ENCODE measurements at places on chromosomes 16 and 17. TPM values are rescaled to one million over a fixed set of nuclear protein-coding genes. Genes with fewer than 3 reads are reported as not detected.

DNA sequence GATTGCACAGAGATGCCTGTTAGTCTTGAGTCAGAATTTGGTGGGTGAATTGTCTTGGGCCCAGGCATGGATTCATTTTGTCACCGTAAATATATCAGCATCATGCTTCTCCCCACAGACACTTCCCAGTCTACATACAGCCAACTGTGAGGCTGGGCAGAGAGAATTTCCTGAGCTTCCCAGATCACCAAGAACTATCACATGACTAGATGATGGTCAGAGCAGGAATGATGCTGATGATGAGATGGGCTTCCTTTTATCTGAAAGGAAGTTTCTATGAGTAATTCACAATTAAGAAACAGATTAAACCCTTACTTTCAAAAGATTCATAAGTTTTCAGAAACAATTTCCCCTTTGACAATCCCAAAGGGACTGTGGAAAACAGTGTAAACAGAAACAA lies 323 bp upstream of the KRTAP9-9 start:
- H3K36me3 ChIP-seq, result no peaks in the 10 kb centered on the region
- no peak overlapping the region for H3K27ac ChIP-seq
- H3K4me1 ChIP-seq, result no peaks in the 10 kb centered on the region
- peaks cover 2% of the 10 kb centered on the region for H3K27me3 ChIP-seq

GRCh38 chr17:47253541-47254402 lies at the start of gene ITGB3:
TSS of gene ITGB3 (plus strand) at chr17:47253827. CDS start at chr17:47253862, 35 bp downstream.
- peak within 1 kb of the TSS; percentile 77 for H3K4me3 ChIP-seq
- peaks cover 9% of the 10 kb centered on the region for H3K4me1 ChIP-seq
- peak within 1 kb of the TSS; percentile 60 for H3K27ac ChIP-seq
- no peaks in the 10 kb centered on the region for H3K36me3 ChIP-seq
- DNase-seq, result peak; percentile 83

SLC16A13 gene
- 0.40 TPM for polyA plus RNA-seq

DNA sequence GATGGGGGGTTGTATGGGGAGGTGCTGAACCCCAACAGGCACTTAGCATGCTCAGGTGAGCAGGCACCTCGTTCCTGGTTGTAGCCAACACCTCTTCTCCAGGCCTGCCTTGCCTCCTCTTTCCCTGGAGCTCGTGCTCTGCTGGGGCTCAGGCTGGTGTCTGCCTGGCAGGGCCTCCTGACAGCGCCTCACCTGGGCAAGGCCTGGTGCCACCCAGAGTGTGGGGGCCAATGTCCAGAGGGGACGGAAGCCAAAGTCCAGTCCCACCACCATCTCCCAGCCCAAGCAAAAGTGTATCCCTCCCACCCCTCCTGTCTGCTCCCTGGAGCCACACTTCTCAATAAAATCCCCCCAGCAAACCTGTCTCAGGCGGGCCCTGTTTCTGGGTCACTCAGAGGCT lies 304.2 kb upstream of the TNRC6C start:
- DNase-seq, result no peak
- H3K36me3 ChIP-seq, result no peaks in the 10 kb centered on the region
- H3K4me1 ChIP-seq, result no peaks in the 10 kb centered on the region
- H3K27ac ChIP-seq, result no peak overlapping the region

CHST4 gene
- not detected for polyA plus RNA-seq

GRCh38 chr16:66043326-66043725 lies 323.2 kb upstream of the CDH5 start:
- no peaks in the 10 kb centered on the region for H3K36me3 ChIP-seq
- no peak for DNase-seq
- no peaks in the 10 kb centered on the region for H3K4me1 ChIP-seq
- H3K27me3 ChIP-seq, result no peaks in the 10 kb centered on the region
- no peak overlapping the region for H3K4me3 ChIP-seq
- no peak overlapping the region for H3K27ac ChIP-seq

DNA sequence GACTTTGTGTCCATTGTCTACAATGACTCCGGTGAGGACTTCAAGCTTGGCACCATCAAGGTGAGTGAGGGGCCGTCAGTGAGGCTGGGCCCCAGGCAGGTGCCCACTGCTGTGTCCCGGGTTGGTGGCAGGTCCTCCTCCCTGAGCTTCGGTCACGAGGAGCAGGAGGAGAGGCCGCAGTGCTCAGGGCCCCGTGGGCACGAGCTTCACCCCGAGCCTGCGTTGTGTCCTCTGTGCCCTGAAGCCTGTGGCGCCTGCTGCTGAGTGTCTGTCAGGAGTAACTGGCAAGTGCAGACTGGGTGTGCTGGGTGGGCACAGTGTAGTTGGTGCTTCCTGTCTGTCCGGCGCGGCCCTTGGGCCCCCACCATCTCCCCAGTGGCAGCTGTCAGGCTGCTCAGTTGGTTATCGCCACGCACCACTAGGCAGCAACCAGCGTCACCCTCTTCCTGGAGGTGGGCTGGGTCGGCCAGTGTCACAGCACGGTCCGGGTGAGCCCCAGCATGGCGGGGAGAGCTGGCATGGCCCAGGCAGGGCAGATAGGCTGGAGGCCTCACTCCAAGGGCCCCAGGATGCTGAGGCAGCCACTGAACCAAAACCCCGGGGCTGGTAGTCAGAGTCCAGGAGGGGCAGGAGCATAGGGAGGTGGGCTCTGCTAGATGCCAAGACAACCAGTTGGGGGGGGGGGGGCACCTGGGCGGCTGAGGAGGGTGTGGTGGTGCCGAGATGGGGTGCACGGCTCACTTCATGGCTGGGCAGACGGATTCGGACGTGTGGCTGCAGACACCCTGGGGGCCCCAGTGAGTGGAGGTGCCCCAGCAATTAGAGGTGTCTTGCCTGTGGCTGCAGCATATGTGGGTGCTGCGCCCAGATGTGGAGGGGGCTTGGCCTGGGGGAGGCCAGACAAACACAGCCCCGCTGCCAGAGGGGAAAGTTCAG lies 39.3 kb downstream of the TSC2 start:
- H3K4me1 ChIP-seq, result peaks cover 14% of the 10 kb centered on the region
- no peak overlapping the region for H3K4me3 ChIP-seq
- H3K27ac ChIP-seq, result no peak overlapping the region

DNA sequence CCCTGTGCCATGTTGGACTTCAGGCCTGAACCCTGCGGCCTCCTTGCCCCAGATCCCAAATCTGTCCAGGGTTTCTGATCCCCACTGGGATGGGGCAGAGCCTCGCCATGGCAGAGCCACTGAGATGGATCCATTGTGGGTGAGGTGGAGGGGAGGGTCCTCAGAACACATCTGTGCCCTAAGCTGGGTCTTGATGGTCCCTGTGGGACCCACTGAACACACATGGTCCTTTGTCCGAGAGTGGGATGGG lies 38.0 kb upstream of the KSR1 start:
- no peak for DNase-seq
- no peaks in the 10 kb centered on the region for H3K27me3 ChIP-seq

DNA sequence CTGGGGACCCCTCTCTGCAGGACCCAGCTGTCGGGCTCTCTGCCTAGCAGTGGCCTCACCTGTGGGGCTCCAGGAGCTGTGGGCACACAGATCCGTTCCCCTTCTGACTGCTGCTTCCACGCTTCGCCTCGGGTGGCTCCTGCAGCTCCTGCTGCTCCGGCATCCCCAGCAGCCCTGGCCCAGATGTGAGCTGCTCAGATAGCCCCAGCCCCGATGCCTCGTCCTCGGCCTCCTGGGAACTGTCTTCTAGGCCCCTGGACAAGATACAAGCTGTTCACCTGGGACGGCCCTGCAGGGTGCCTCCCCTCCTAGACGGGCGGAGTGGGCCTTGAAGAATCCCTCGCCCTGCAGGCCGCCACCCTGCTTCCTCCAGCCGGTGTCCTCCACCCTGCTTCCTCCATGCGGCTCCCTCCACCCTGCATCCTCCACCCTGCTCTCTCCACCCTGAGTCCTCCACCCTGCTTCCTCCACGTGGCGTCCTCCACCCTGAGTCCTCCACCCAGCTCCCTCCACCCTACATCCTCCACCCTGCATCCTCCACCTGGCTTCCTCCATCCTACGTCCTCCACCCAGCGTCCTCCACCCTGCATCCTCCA lies 11.0 kb downstream of the EMC6 start:
- no peak overlapping the region for H3K4me3 ChIP-seq
- H3K27ac ChIP-seq, result no peak overlapping the region
- DNase-seq, result no peak

LPO gene
- polyA plus RNA-seq, result not detected

GRCh38 chr16:85536411-85537330 lies 76.5 kb upstream of the GSE1 start:
- no peak overlapping the region for H3K4me3 ChIP-seq
- H3K4me1 ChIP-seq, result peaks cover 28% of the 10 kb centered on the region
- peak overlapping the region; percentile 13 for H3K27ac ChIP-seq
- DNase-seq, result no peak

EPX gene
- polyA plus RNA-seq, result not detected

DNA sequence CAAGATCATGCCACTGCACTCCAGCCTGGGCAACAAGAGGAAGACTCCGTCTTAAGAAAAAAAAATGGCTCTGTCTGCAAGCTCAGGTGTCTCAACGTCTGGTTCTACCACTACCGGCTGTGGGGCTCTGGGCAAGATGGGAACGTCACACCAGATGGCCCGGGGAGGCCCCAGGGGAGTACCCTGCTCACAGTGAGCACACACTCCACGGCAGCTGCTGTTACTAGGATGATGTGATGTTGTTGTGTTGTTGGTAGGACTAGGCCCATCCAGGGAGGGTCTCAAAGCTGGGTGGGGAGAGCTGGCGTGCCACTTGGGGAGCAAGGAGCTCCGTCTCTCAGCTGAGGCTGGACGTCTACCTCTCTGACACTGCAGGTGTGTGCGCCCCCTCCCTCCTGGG lies 9.4 kb upstream of the NPTX1 start:
- no peak for DNase-seq
- no peaks in the 10 kb centered on the region for H3K36me3 ChIP-seq
- H3K4me1 ChIP-seq, result no peaks in the 10 kb centered on the region
- H3K27ac ChIP-seq, result no peak overlapping the region

GRCh38 chr16:30619202-30619601 lies 9.0 kb upstream of the ZNF689 start:
- no peaks in the 10 kb centered on the region for H3K4me1 ChIP-seq
- H3K27ac ChIP-seq, result no peak overlapping the region
- H3K36me3 ChIP-seq, result no peaks in the 10 kb centered on the region
- H3K4me3 ChIP-seq, result no peak overlapping the region
- DNase-seq, result no peak

- no peaks in the 10 kb centered on the region for H3K4me1 ChIP-seq
- peak; percentile 87 for DNase-seq
- peak overlapping the region; percentile 41 for H3K27ac ChIP-seq
- H3K4me3 ChIP-seq, result no peak overlapping the region
Observed at GRCh38 chr17:17398188-17398942, 78.4 kb upstream of the MED9 start.

- no peaks in the 10 kb centered on the region for H3K36me3 ChIP-seq
- DNase-seq, result peak; percentile 11
- no peak overlapping the region for H3K4me3 ChIP-seq
- H3K4me1 ChIP-seq, result no peaks in the 10 kb centered on the region
- peaks cover 2% of the 10 kb centered on the region for H3K27me3 ChIP-seq
Observed at GRCh38 chr17:6066183-6066948, 3.8 kb upstream of the WSCD1 start.

DNA sequence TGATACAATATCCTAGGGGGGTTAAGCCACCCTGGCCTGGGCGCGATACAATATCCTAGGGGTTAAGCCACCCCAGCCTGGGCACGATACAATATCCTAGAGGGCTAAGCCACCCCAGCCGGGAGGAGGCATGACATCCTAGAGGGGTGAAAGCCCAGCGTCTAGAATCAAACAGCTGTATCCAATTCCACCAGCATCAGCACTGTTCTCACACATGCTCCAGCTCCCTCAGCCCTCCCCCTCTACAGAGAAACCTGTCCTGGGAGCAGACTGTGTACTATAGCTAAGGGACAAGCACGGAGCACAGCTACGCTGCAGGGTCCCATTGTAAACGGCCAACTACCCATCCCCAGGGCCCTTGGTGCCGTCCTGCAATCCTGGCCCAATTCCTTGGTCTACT lies 6.2 kb downstream of the GINS2 start:
- no peaks in the 10 kb centered on the region for H3K36me3 ChIP-seq
- H3K4me3 ChIP-seq, result no peak overlapping the region
- no peak for DNase-seq
- peak overlapping the region; percentile 30 for H3K27ac ChIP-seq
- no peaks in the 10 kb centered on the region for H3K27me3 ChIP-seq
- H3K4me1 ChIP-seq, result peaks cover 11% of the 10 kb centered on the region

- no peaks in the 10 kb centered on the region for H3K4me1 ChIP-seq
- no peak overlapping the region for H3K4me3 ChIP-seq
- H3K27ac ChIP-seq, result no peak overlapping the region
Observed at GRCh38 chr16:15933781-15934180, 15.6 kb upstream of the ABCC1 start.

PDILT gene
- not detected for polyA plus RNA-seq

GRCh38 chr17:82217530-82218204 lies 5.0 kb upstream of the CCDC57 start:
- H3K27ac ChIP-seq, result peak overlapping the region; percentile 53
- H3K36me3 ChIP-seq, result no peaks in the 10 kb centered on the region
- peaks cover 21% of the 10 kb centered on the region for H3K4me1 ChIP-seq
- no peak overlapping the region for H3K4me3 ChIP-seq
- no peaks in the 10 kb centered on the region for H3K27me3 ChIP-seq

DNA sequence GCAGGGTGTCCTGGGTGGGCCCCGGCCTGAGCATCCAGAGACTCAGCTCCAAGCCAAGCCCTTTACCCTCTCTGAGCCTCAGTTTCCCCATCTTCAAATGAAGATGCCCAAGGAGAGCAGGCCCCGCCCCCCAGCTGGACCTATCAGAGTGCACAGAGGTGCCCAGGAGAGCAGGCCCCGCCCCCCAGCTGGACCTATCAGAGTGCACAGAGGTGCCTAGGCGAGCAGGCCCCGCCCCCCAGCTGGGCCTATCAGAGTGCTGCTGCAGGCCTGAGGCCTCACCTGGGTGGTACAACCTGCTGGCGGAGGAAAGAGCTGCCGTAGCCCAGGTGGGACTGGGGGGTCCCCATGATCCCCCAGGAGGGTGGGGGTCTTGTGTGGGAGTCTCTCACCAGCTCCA lies 3.4 kb upstream of the SSTR5 start:
- H3K4me3 ChIP-seq, result no peak overlapping the region
- no peaks in the 10 kb centered on the region for H3K36me3 ChIP-seq
- no peaks in the 10 kb centered on the region for H3K4me1 ChIP-seq
- peaks cover 43% of the 10 kb centered on the region for H3K27me3 ChIP-seq
- no peak for DNase-seq

DNA sequence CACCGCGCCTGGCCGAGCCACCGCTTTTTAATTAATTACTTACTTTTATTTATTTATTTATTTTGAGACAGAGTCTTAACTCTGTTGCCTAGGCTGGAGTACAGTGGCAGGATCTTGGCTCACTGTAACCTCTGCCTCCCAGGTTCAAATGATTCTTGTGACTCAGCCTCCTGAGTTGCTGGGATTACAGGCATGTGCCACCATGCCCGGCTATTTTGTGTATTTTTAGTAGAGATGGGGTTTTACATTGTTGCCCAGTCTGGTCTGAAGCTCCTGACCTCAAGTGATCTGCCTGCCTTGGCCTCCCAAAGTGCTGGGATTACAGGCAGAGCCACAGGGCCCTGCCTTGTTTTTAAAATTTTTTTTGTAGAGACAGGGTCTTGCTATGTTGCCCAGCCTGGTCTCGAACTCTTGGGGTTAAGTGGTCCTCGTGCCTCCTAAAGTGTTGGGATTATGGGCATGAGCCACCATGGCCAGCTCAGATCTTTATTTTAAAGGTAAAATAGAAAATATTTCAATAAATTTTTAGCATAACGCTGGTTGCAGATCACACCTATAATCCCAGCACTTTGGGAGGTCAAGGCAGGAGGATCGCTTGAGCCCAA lies 18.3 kb upstream of the NUDT16L1 start:
- DNase-seq, result no peak
- H3K4me3 ChIP-seq, result no peak overlapping the region
- peaks cover 15% of the 10 kb centered on the region for H3K4me1 ChIP-seq
- H3K27ac ChIP-seq, result peak overlapping the region; percentile 48
- H3K36me3 ChIP-seq, result peaks cover 69% of the 10 kb centered on the region

Measured in psoas muscle (tissue), 8 donors.